A673 (cell line): ENCODE measurements at places on chromosomes 7 and 10. TPM values are rescaled to one million over a fixed set of nuclear protein-coding genes. Genes with fewer than 3 reads are reported as not detected.

The FFAR4 gene
- total RNA-seq, result not detected in 2 replicates

The IFIT1B gene
- not detected in 2 replicates for total RNA-seq

The ATOH7 gene
- not detected in 2 replicates for total RNA-seq

The HYAL4 gene
- not detected in 2 replicates for total RNA-seq

The HOXA10 gene
- not detected in 2 replicates for total RNA-seq

The PILRA gene
- total RNA-seq, result 1.5 and 2.0 TPM in 2 replicates

The PRPS1L1 gene
- not detected in 2 replicates for total RNA-seq

The AKR1C8 gene
- total RNA-seq, result 0.48 and 0.58 TPM in 2 replicates

The ACBD7 gene
- 2.0 and 2.6 TPM in 2 replicates for total RNA-seq

The FAM200A gene
- 6.1 and 8.4 TPM in 2 replicates for total RNA-seq

The LRIT1 gene
- not detected in 2 replicates for total RNA-seq

The NT5C2 gene
- total RNA-seq, result 60.0 and 61.8 TPM in 2 replicates

The SPDYE8 gene
- not detected in 2 replicates for total RNA-seq

The OGDHL gene
- total RNA-seq, result 1.6 and 2.6 TPM in 2 replicates

The FAM180A gene
- not detected in 2 replicates for total RNA-seq

The LIPJ gene
- total RNA-seq, result 0.11 TPM in 1 of 2 replicates, not detected in the other

The LBX1 gene
- not detected in 2 replicates for total RNA-seq

The TMEM130 gene
- total RNA-seq, result 0.31 TPM in 1 of 2 replicates, not detected in the other

The ECHS1 gene
- 96.3 and 101 TPM in 2 replicates for total RNA-seq

The TET1 gene
- 15.2 and 17.4 TPM in 2 replicates for total RNA-seq

The PTER gene
- 1.4 and 2.3 TPM in 2 replicates for total RNA-seq

The ADAM8 gene
- total RNA-seq, result 1.0 and 1.2 TPM in 2 replicates

The OR2A1 gene
- 0.44 and 0.60 TPM in 2 replicates for total RNA-seq

The ATRNL1 gene
- total RNA-seq, result 2.4 and 3.0 TPM in 2 replicates

The PNLIP gene
- not detected in 2 replicates for total RNA-seq

The ANKIB1 gene
- total RNA-seq, result 41.2 and 42.1 TPM in 2 replicates

The RNF133 gene
- total RNA-seq, result 3.4 and 4.9 TPM in 2 replicates

The WNT8B gene
- not detected in 2 replicates for total RNA-seq

The ERVW-1 gene
- not detected in 2 replicates for total RNA-seq

The PIK3AP1 gene
- 0.24 and 0.37 TPM in 2 replicates for total RNA-seq

The KAT6B gene
- 21.8 and 22.2 TPM in 2 replicates for total RNA-seq

The ZNF488 gene
- 0.09 TPM in 2 replicates for total RNA-seq

The CNNM2 gene
- 4.8 and 5.6 TPM in 2 replicates for total RNA-seq

The COL13A1 gene
- total RNA-seq, result 2.0 and 3.0 TPM in 2 replicates

The COX19 gene
- 17.6 and 18.8 TPM in 2 replicates for total RNA-seq

The LIPN gene
- total RNA-seq, result not detected in 2 replicates

The HTR7 gene
- not detected in 2 replicates for total RNA-seq

The NPY4R2 gene
- total RNA-seq, result not detected in 2 replicates

The BMPER gene
- 6.7 and 8.2 TPM in 2 replicates for total RNA-seq
